ENCODE measurements at places on chromosomes 1 and 21. TPM values are rescaled to one million over a fixed set of nuclear protein-coding genes. Genes with fewer than 3 reads are reported as not detected.
A peak's percentile ranks its signal among the peaks of the same experiment; 100 is the strongest.

- peak; percentile 71 for DNase-seq
These were observed at the start of gene NEXN for GRCh38 chr1:77888081-77888780. NEXN (plus strand) TSS chr1:77888624; CDS start chr1:77916107, 27,483 bp downstream.

DNA sequence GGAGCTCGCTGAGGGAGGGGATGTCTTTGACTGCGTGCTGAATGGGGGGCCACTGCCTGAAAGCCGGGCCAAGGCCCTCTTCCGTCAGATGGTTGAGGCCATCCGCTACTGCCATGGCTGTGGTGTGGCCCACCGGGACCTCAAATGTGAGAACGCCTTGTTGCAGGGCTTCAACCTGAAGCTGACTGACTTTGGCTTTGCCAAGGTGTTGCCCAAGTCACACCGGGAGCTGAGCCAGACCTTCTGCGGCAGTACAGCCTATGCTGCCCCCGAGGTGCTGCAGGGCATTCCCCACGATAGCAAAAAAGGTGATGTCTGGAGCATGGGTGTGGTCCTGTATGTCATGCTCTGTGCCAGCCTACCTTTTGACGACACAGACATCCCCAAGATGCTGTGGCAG lies 1.4 kb downstream of the TSSK3 start:
- DNase-seq = no peak

DNA sequence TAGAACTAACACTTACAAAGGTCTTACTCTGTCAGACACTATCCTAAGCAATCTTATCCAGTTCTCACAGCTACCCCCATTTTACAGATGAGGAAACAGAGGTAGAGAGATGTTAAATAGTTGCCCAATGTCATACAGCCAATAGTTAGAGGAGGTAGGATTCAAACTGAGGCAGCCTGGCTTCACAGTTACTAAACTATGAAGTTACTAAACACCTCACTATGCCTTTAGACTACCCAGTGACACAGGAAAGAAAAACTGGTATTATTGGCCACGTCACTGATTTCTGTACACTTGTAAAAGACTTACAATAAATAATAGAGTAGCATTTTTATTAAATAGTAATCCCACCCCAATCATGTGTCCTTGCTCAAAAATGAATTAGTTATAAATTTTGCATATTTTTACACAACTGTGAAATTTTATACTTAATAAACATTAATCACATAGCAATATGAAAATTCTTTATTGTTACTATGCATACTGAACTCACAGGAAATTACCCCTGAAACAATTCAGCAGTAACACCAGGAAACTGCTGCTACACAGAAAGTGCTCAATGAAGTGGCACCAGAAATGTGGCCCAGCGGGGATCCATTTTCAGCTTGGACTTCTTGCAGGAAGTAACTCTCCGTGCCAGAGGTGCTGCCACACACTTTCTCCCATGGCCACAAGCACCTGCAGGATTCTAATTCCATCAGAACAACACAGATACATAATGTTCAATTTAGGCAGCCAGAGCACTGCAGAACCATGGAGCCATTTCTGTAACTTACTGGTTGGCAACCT lies 69.4 kb downstream of the VAV3 start:
- DNase-seq = peak; percentile 5

DNA sequence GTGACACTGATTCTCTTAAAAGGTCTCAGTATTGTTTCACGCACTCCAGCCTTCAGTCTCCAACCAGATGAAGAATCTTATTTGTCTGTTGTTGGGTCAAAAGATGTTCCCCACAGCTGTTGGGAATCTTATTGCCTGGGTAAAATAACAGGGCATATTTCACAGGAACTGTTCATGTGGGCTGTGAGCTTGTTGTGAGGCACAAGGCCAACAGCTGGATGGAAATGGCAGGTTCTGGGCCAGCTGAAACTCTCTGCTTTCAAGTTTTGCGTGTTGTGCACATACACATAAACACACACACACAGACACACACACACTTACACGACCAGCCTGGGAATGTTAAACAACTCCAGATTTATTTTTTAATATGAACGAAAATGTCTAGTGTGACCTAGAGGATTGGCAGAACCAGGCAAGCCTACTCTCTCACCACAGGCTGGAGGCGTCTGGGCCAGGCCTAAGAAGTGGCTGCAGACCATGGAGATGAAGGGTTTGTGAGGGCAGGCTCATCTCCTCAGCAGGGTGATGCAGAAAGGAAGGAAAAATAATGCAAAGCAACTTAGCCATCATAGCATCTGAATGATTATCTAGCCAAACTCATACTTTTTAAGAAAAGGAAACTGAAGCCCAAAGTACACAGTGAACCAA lies 357.0 kb downstream of the TTLL7 start:
- DNase-seq = no peak

- no peak for DNase-seq
These were observed 19.5 kb downstream of the TGFBR3 start for GRCh38 chr1:91866425-91866824.

DNA sequence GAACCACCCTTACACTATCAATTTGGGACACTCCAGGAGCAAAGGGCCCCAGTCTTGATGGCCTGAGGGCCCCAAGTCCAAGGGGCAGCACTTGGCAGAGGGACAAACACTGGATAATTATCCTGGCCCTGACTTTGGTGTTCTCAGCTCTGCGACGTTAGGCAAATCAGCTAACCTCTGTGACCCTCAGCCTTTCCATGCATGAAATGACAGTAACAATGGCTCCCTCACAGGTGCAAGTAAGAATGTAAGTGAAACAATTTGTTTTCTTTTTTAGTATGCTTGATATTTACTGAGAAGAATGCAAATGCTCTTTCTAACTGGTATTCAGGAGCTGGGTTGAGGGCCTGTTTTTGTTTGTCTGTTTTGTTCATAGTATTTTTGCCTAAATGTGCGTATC lies 61.6 kb upstream of the PRDX6 start:
- no peak for DNase-seq

- DNase-seq = no peak
These were observed 62.6 kb downstream of the KIF21B start for GRCh38 chr1:200960948-200961340.

- DNase-seq = no peak
These were observed 70.4 kb upstream of the BACH1 start for GRCh38 chr21:29228306-29228705.

DNA sequence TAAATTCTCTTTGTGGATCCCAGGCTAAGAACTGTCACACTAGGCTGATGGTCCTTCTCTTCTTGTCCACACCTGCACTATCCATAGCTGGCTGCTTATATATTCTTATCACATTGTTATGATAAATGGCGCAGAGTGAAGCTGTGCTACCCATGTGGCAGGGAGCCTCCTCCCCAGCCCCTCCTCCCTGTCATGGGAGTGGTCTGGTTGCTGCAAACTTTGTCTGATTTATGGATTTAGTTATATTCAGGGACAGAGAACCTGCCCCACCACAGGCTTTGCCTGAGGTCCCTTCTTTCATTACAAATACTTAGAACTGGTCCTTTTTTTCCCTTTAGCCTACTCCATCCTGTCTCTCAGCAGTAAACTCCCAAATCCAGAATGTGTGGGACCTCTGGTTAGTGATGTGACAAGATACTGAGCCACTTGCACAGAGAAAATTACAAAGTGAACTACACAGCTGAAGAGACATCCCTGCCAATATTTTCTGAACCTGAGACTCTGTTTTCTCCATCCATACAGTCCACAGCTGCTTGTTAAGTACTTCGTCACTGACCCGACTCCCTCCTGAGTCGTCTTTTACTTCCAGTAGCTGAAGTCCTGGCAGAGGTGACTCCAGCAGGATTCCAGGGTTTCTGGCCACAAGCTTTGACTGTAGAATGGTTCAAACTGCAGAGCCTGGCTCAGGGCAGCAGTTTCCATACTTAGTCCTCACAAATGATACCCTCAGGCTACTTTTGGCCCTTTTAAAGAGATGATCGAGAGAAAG lies 37.6 kb downstream of the PTGFRN start:
- no peak for DNase-seq

DNA sequence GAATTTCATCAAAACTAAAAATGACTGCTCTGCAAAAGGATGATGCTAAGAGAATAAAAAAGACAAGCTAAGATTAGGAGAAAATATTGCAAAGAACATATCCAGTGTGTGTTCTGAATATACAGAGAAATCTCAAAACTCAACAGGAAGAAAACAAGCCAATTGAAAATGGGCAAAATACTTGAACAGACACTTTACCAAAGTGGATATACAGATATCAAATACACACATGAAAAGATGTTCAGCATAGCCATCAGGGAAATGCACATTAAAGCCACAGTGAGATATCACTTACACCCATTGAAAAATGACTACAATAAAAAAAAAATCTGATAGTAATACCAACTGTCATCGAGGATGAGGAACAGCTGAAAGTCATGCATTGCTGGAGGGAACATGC lies 21.3 kb downstream of the PRMT2 start:
- no peak for DNase-seq

GRCh38 chr1:23168079-23168444 lies 594 bp downstream of the LUZP1 start:
- DNase-seq = no peak

GRCh38 chr1:99352821-99353220 lies 88.5 kb downstream of the PLPPR4 start:
- DNase-seq = no peak

GRCh38 chr1:8204826-8205225 lies 113.1 kb upstream of the SLC45A1 start:
- DNase-seq = no peak

DNA sequence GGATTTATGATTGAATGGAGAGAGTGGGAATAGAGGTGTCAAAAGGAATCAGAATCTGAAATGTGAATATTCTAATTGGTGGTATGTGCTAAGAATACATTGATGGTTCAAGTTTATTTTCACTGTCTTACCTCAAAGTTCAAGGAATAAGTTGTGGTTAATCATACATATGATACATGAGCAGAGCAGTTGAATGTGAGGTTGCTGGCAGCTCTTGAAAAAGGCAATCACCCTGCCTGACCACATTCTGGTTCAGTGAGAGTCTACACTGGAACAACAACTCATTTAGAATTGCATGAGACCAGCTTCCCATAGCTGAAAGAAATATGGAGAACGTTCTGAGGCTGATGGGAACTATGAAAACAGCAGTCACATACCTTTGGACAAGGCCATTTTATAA lies 68.3 kb upstream of the ARHGAP29 start:
- no peak for DNase-seq

PLA2G2A gene
- polyA plus RNA-seq = 0.18 TPM

ZYG11B gene
- polyA plus RNA-seq = 30.9 TPM

LMX1A gene
- polyA plus RNA-seq = not detected

ATP5PO gene
- polyA plus RNA-seq = 346 TPM

UBASH3A gene
- not detected for polyA plus RNA-seq

FCAMR gene
- polyA plus RNA-seq = 7.7 TPM
